Cerebellar nuclear complex (tissue), 1 donor: ENCODE measurements at places on chromosomes 13 and 19.

DNA sequence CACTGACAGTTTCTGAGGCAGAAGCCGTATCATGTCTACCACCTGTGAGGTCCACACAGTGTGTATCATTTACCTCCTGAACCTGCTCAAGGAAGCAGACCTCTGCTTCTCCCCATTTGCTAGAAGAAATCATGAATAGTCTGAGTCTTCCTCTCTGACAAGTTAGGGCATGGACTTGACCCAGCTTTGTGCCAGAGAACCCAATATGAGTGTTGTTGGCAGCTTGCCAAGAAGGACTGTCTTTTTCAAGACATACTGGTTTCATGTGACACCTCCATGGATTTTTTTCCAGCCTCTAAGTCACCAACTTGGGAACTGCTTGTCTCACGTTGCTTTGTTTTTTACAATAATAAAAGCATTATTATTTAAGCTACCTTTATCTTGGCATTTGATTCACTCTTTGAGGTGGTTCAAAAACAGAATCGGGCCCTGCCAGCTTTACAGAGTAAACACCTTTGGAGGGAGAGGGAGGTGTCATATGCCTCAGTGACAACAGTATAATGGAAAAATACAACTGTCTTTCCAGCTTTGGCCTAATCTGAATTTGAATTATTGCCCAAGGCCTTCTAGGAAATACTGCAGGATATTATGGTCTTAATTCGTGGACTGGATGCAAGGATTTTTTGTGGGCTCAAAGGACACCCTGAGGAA lies 9.6 kb downstream of the ZNF211 start:
- DNase-seq: no peak

DNA sequence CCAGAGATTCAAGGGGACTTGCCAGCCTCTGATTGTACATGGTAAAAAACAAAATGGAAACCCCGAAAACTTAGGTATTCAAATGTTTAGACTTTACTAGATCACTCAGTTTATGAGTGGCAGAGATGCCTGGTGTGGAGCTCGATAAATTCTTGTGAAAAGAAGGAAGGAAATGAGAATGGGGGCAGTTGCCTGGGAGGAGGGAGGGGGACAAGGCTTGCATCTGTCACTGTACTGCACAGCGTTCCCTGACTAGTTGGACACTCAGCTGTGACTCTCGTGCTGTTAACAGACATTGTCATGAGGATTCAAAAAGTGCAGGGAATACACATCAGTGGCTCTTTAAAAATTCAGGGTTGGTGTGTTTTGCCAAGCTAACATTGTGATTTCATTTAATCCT lies 232.9 kb downstream of the ZIC5 start:
- no peak for DNase-seq

GRCh38 chr13:29746148-29746677 lies 104.2 kb downstream of the UBL3 start:
- no peak for DNase-seq

DNA sequence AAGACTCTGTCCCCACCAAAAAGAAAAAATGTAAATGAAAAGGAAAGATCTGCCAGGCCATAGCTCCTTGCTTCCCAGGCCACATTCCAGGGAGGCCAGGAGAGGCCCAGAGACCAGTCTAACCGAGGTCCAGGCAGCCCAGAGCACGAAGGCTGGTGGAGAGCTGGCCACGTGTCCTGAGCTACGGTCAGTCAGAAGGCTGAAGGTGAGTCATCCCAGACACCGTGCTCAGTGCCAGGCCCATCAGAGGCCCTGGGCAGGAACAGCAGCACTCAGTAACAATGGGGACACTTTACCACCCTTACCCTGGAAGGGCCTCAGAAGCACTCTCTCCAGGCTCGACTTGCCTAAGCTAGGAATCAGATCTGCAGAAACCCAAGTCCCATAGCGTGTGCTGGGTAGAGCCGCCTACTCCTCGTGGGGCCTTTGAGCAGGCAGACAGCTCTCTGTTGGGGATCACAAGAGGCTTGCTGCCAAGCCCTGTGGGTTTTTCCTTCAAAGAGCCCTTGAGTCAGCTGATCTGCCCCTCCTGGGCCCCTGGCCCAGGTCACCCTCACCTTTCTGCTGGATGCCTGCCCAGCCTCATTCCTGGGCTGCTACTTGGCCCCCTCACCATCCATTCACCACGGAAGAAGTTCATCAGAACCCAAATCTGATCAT lies 11.6 kb upstream of the DNMT1 start:
- no peak for DNase-seq

- DNase-seq: peak; percentile 48
Observed at GRCh38 chr19:13036366-13036976, 41.2 kb downstream of the NFIX start.

GRCh38 chr13:20340759-20341171 lies 108.6 kb upstream of the GJB6 start:
- no peak for DNase-seq

GRCh38 chr19:18364826-18365528 lies 21.0 kb upstream of the GDF15 start:
- no peak for DNase-seq

DNA sequence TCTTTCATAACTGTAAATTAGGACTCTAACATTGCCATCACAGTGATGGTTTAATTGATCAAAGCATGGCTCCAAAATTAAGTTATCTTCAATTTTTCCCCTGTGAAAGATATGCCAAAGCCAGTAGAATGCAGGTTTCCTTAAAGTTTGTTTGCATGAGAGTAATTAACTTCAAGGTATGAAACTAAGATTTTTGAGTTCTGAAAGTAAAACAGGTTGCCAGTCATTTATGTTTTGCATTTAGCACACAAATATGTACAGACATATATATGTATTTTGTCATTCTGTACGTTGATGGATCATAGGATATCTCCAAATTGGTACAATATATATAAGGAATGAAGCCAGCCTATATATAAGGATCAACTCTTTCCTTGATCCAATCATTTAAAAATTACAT lies 23.6 kb upstream of the NDFIP2 start:
- DNase-seq: no peak

DNA sequence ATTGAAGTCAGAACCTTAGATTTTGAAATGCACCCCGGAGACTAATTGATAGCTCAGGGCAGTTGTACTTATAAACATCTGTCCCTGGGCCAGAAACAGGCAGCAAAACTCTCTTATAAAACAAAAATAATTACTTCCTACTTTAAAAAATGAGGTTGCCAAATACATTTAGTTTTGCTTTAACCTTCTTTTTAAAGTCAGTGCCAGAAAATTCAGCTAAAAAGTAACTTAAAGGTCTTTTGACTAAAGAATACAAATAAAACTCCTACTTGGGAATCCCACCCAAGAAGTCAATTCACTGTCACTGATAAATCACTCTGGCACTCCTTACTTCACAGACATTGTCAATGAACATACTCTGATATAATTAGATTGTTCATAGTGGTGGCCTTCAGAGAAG lies 60.7 kb downstream of the DOCK9 start:
- no peak for DNase-seq

- DNase-seq: no peak
Observed at GRCh38 chr19:37936166-37936565, 29.2 kb downstream of the SIPA1L3 start.

- DNase-seq: no peak
Observed at GRCh38 chr19:2362970-2363300, 2.9 kb downstream of the TMPRSS9 start.

- no peak for DNase-seq
Observed at GRCh38 chr19:14381689-14382474, 638 bp downstream of the ADGRE5 start.

DNA sequence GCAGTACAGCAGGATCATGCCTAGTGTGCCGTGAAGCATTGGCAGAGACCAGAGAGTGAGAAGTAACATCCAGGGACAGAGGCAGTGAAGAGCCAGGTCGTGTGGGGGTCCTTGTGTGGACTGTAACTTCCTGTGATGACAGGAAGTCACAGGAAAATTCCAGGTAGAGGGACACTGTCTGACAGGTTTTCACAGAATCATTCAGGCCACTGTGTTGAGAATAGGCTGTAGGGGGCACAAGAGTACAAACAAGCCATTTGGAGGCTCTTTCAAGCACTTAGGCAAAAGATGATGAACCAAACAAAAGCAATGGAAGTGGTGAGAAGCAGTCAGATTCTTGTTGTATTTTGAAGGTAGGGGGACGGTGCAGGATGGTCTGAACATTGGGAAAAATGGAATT lies 46.4 kb downstream of the N4BP2L1 start:
- DNase-seq: no peak

DNA sequence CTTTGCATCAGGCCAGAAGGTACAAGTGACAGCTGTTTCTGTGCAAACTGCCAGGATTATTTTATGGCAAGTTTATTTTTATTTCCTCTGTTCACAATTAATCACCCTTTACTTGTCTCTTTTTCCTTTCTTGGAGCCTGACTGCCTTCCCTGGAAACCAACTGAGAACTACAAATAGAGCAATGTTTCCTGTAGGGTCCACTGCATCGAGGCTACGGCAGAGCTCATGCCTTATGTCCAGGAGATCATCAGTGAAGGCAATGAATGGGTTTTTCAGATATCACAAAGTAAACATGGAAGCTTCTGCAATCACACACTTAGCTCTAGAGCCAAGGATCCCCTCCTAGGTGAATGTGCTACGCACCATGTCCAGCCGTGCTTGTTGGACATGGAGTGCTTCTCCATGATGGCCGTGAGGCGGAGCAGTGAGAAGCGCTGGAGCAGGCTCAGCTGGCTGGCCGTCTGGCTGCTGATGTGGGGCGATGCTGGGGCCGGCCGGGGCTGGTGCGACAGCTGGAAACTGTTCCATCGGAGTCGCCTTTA lies 110.9 kb downstream of the KL start:
- no peak for DNase-seq

DNA sequence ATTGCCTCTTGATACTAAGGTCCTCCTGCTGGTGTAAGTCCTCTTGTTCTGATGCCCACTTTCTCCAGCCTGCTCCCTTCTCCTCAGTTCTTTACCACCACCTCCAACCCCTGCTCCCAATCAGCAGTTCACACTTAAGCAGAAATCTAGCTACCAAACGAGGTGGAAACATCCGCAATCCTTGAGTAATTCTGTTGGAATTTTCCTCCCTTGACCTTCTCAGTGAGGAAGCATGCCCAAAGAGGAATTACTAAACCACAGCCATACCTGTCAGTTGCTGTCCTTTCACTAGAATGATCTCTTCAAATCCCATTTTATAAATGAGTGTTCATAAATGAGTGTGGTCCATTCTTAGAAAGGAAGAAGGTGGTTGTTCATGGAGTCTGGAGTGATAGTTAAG lies 289.9 kb downstream of the DACH1 start:
- DNase-seq: no peak

DNA sequence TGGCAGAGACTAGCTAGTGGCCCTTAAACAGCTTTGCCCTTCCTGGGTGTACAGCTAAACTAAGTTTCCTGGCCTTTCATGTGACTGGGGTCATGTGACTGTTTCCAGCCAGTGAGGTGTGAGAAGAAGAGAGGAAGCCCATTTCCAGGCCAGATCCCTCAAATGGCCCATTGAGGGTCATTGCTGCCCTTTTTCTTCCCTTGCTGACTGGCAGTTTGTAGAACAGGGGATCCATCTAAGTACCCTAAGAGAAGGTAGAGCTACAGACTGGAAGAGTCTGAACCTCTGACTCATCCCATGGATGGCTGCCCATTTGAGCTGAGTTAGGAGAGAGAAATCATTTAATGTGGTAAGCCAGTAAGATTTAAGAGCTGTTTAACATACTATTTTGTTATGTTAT lies 2.8 kb downstream of the SWSAP1 start:
- no peak for DNase-seq

GRCh38 chr13:108496362-108497210 lies 132.8 kb upstream of the MYO16 start:
- no peak for DNase-seq

GRCh38 chr19:55866521-55866920 lies 30.2 kb downstream of the NLRP4 start:
- DNase-seq: no peak

GRCh38 chr19:42081584-42082203 lies 5.7 kb downstream of the ZNF574 start:
- no peak for DNase-seq

DNA sequence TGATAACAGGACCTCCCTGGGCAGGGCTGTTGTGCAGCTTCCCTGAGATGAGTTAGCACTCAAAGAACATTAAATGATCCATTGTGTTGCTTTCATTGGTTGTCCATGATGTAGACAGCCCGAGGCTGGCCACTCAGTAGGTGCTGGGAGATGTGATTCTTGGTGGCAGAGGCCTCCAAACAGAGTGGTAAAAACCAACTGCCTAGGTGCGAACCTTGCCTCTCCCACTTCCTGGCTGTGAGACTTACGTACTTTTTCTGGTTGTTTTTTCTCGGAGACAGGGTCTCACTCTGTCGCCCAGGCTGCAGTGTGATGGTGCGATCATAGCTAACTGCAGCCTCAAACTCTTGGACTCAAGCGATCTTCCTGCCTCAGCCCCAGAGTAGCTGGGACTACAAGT lies 6.2 kb downstream of the SARS2 start:
- DNase-seq: no peak

DNA sequence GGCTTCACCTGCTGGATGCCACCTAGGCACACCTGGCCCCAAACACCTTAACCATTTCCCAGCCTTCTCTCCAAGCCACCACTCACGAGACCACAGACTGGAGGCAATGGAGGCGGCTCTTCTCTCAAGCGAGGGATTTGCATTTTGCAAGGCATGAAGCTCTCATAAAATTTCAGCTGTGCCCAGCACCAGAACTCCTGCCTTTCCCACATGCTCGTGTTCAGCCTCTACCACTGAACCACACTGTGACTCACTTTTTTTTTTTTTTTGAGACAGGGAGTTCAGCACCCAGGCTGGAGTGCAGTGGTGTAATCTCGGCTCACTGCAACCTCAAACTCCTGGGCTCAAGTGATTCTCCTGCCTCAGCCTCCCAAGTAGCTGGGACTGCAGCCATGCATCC lies 10.6 kb downstream of the NANOS3 start:
- no peak for DNase-seq

DNA sequence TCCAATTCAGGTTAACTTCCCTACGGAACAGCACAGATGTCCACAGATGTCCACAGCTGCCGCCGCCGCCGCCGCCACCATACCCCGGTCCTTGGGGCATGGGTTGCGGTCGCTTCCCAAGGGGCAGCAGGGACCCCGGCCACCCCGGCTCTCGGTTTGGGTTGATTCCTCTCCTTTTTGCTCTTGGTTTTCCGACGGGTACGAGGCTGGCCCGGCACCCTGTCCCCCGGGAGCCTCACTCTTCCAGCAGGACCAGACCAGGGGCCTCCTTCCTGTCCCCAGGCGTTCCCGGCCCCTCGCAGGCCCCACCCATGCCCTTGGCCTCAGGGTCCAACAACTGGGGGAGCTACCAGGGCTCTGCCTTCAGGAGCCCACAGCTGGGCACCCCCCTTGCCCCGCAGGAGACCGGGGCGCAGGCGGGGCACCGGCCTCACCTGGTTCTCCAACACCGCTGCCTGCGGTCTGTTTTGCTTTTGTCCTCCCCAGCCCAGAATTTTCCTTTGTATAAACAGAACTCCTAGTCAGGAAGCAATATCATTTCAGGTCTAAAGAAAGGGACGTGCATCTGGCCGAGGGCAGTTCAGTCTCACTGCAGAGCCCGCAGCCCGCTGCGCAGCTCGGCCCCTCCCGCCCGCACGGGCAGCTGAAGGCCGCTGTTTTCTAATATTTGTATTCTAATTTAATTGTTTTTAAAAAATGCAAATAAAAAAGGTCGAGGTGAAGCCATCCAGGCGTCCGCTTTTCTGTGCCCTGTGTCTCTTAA lies 27.9 kb downstream of the ZBTB7A start:
- DNase-seq: no peak

- DNase-seq: no peak
Observed at GRCh38 chr13:102970542-102970941, 95.7 kb downstream of the SLC10A2 start.

- DNase-seq: no peak
Observed at GRCh38 chr13:40077396-40078027, 422.1 kb downstream of the COG6 start.
